Dermis blood vessel endothelial cell (primary cell): ENCODE measurements at places on chromosomes 1 and 21. TPM values are rescaled to one million over a fixed set of nuclear protein-coding genes. Genes with fewer than 3 reads are reported as not detected.

The GBP4 gene
- total RNA-seq = 13.9 and 25.4 TPM in 2 replicates

The AADACL3 gene
- not detected in 2 replicates for total RNA-seq

The S100A6 gene
- total RNA-seq = 239 and 342 TPM in 2 replicates

The PLEKHN1 gene
- 0.17 and 0.37 TPM in 2 replicates for total RNA-seq

The C1orf53 gene
- total RNA-seq = 2.0 and 2.7 TPM in 2 replicates

The PTAFR gene
- total RNA-seq = 0.05 and 0.17 TPM in 2 replicates

The PATJ gene
- total RNA-seq = 5.4 and 6.1 TPM in 2 replicates
